ENCODE measurements at places on chromosomes 2 and 18. TPM values are rescaled to one million over a fixed set of nuclear protein-coding genes. Genes with fewer than 3 reads are reported as not detected.

MRPL19 gene
- 35.7 TPM for total RNA-seq

PLGLB1 gene
- 2.6 TPM for total RNA-seq

CENPA gene
- total RNA-seq, result 5.1 TPM

DNAJC5G gene
- 2.7 TPM for total RNA-seq

- DNase-seq, result no peak
Observed at GRCh38 chr2:188199716-188200128, 92.0 kb upstream of the GULP1 start.

- DNase-seq, result no peak
Observed at GRCh38 chr2:237435844-237436587, 22.1 kb upstream of the COL6A3 start.

DNA sequence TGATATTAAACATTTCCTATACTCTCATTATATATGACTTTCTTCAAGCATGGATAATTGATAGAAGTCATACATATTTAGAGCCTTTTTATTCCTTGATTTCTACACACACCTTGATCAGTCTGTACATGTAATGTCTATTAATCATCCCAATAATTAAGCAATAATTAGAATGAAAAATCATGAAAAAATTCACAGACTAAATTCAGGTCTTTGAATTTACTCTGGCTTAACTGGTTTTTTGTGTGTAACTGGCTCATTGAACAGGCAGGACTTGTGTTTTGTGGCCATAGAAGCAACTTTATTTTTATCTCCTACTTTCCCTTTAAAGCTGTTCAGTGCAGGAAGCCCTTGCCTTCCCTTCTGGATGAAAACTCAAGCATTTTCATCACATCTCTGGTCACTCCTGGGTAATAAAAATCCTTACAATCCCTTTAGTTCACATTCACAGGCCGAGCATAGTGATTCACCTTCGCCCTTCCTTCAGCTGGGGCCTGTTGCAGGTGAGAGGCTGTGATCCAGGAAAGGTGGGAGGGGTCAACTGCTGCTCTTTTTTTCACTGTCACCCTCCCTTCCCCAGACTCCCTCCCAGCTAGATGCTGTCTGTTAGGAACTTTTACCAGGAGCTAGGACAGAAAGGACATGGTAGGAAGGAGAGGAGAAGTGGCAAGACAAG lies 58.0 kb upstream of the ITSN2 start:
- DNase-seq, result no peak

- DNase-seq, result peak; percentile 73
Observed at GRCh38 chr2:159797543-159798375, at the start of gene CD302. TSS of gene CD302 (minus strand) at chr2:159798208. CDS start at chr2:159798198, 10 bp downstream.

Data from dermis blood vessel endothelial cell (primary cell).